Endodermal cell (in vitro differentiated cells): ENCODE measurements at places on chromosomes 3 and 15. TPM values are rescaled to one million over a fixed set of nuclear protein-coding genes. Genes with fewer than 3 reads are reported as not detected.

DNA sequence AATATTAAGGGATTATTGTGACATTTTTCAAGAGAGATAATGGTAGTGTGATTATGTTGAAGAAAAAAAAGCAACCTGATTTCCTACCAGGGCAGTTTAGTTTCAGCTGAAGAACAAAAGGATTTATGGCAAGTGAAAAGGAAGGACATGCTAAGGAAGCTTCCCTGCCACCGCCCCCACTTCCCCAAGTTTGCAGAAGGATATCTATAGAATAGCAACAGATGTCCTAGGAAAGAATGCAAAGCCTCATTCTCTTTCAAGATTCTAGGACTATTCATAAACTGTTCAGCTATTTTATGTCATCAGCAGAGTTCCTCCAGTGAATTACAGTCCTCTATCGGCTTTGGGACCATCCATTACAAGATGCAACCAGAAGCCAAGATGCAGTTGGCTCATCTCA lies 160.8 kb downstream of the SATB1 start:
- H3K27me3 ChIP-seq, result no peaks in the 10 kb centered on the region
- H3K36me3 ChIP-seq, result no peaks in the 10 kb centered on the region
- DNase-seq, result no peak
- no peaks in the 10 kb centered on the region for H3K4me1 ChIP-seq
- no peak overlapping the region for H3K4me3 ChIP-seq
- no peak overlapping the region for H3K27ac ChIP-seq

DNA sequence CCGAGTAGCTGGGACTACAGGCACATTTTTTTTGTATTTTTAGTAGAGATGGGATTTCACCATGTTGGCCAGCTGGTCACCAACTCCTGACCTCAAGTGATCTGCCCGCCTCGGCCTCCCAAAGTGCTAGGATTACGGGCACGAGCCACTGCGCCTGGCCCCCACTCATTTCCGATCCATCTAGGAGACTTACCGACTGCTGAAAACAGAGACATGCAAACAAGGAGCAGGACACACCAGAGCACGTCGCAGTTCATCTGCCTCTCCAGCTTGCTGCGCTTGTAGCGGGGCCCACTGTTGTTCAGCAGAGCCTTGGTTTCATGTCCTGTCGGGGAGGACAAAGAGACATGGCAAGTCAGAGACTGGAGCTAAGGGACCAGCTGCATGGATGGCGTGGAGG lies 137.4 kb downstream of the ATP10A start:
- H3K27me3 ChIP-seq, result no peaks in the 10 kb centered on the region
- no peaks in the 10 kb centered on the region for H3K4me1 ChIP-seq
- DNase-seq, result peak; percentile 8
- no peaks in the 10 kb centered on the region for H3K36me3 ChIP-seq

GRCh38 chr3:11221818-11222415 lies 50.3 kb upstream of the ATG7 start:
- no peak overlapping the region for H3K4me3 ChIP-seq
- H3K27ac ChIP-seq, result no peak overlapping the region
- H3K36me3 ChIP-seq, result no peaks in the 10 kb centered on the region
- no peak for DNase-seq

DNA sequence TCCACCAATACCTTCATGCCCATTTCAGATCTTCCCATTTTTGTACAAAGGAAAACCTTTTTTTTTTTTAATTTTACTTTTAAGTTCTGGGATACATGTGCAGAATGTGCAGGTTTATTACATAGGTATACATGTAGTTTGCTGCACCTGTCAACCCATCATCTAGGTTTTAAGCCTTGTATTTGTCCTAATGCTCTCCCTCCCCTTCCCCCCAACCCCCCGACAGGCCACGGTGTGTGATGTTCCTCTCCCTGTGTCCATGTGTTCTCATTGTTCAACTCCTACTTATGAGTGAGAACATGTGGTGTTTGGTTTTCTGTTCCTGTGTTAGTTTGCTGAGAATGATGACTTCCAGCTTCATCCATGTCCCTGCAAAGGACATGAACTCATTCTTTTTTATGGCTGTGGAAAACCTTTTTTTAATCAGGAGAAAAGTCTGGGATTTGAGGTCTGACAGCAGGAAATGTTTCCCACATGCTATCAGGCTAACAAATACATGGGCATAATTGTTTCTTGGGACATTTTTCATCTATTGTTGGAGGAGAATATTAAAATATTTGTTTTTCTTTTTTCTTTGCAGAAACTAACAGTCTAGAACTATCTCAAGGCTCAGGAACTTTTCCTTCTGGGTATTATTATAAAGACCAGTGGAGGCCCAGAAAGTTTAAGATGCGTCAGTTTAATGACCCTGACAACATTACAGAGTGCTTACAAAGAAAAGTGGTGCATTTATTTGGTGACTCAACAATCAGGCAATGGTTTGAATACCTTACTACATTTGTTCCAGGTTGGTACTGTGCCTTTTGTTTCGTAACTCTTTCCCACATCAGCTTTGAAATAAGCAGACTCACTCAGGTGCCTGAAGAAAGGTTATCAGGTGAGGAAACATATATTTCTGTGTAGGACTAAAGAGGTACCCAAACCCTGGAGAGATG lies 32.8 kb upstream of the NFKBIZ start:
- no peak overlapping the region for H3K27ac ChIP-seq
- no peaks in the 10 kb centered on the region for H3K4me1 ChIP-seq
- no peaks in the 10 kb centered on the region for H3K27me3 ChIP-seq
- DNase-seq, result no peak
- no peaks in the 10 kb centered on the region for H3K36me3 ChIP-seq

DNA sequence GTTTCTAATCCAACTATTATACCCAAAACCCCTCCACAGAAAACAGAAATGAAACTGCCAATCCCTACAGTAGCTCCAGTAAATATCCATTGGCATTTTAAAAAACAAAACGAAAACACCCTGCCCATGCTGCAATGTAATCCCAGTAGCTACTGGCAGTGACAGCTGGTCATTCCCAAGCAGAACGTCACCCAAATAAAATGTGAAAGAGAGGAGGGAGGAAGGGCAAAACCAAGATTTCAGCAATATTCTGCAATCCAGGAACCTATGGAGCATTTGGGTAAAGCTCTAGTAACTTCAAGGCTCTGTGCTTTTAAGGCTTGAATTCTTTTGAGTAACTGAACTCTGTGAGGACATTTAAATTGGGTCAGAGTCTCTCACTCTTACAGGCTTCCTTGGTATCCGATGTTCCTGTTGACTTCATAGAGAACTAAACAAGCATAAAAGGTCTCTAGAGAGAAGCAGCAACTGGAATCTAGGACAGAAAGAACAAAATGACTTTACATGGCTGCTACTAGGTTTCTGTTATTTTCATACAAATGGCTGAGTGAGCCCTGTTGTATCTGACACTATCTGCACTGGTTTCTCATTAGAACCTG lies 136.2 kb downstream of the TNIK start:
- no peak for DNase-seq
- no peak overlapping the region for H3K4me3 ChIP-seq
- H3K36me3 ChIP-seq, result no peaks in the 10 kb centered on the region
- no peak overlapping the region for H3K27ac ChIP-seq
- H3K27me3 ChIP-seq, result peaks cover 8% of the 10 kb centered on the region
- no peaks in the 10 kb centered on the region for H3K4me1 ChIP-seq

The MGA gene
- total RNA-seq, result 52.1 and 58.5 TPM in 2 replicates

- peak; percentile 86 for DNase-seq
- H3K36me3 ChIP-seq, result no peaks in the 10 kb centered on the region
- H3K27me3 ChIP-seq, result no peaks in the 10 kb centered on the region
- peak overlapping the region; percentile 1 for H3K27ac ChIP-seq
- H3K4me3 ChIP-seq, result no peak overlapping the region
These were observed 148.0 kb upstream of the TBL1XR1 start for GRCh38 chr3:177345049-177345972.

The ZNF385D gene
- total RNA-seq, result 1.1 and 1.5 TPM in 2 replicates

DNA sequence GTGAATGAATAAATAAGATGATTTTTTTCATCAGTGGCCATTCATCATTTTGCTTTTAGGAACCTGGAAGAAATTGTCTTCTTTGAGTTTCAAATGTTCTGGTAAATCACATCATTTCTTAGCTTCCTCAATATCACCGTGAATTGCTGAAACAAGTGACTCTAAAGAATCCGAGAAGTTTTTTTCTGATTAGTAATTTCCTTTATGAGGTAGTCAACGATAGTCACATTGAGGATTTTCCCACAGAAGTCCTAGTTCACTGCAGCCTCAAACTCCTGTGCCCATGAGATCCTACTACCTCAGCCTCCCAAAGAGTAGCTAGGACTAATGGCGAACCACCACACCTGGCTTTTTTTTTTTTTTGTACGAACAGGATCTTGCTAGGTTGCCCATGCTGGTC lies 3.6 kb upstream of the TMPRSS7 start:
- H3K27me3 ChIP-seq, result no peaks in the 10 kb centered on the region
- no peak overlapping the region for H3K27ac ChIP-seq
- no peak overlapping the region for H3K4me3 ChIP-seq
- H3K36me3 ChIP-seq, result no peaks in the 10 kb centered on the region

GRCh38 chr15:66620341-66620740 lies 54.5 kb upstream of the LCTL start:
- no peaks in the 10 kb centered on the region for H3K27me3 ChIP-seq
- H3K4me3 ChIP-seq, result no peak overlapping the region
- H3K27ac ChIP-seq, result no peak overlapping the region
- peaks cover 21% of the 10 kb centered on the region for H3K4me1 ChIP-seq
- H3K36me3 ChIP-seq, result no peaks in the 10 kb centered on the region
- DNase-seq, result no peak

- DNase-seq, result no peak
- no peaks in the 10 kb centered on the region for H3K36me3 ChIP-seq
- H3K27ac ChIP-seq, result peak overlapping the region; percentile 99
- H3K4me1 ChIP-seq, result no peaks in the 10 kb centered on the region
- H3K27me3 ChIP-seq, result no peaks in the 10 kb centered on the region
These were observed 100.2 kb upstream of the PTX3 start for GRCh38 chr3:157336252-157337009.

GRCh38 chr3:37419979-37420378 lies 245.6 kb upstream of the LRRFIP2 start:
- H3K27ac ChIP-seq, result no peak overlapping the region
- peaks cover 26% of the 10 kb centered on the region for H3K36me3 ChIP-seq
- H3K4me3 ChIP-seq, result no peak overlapping the region

DNA sequence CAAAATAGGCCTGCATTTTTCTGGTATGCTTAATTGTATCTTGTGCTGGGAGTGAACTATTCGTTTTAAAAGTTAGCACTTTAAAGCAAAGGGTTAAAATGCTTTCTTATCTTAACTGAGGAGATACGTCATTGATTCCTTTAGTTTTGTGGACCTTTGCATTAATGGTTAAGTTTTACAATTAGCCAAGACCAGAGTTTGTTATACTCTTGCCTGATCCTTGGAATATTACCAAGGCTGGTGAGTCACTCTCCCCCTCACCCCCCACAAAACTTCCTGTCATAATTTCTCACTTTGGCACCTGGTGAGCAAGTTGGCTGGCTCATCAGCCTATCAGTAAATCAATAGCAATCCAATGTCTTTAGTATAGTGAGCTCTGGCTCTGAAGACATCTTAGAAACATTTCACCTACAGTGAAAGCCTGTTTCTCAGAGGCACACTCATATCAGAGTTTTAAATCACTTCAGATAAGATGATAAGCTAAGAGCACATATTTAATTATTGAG lies 26.7 kb downstream of the SLC2A2 start:
- DNase-seq, result no peak
- H3K27me3 ChIP-seq, result no peaks in the 10 kb centered on the region
- no peak overlapping the region for H3K27ac ChIP-seq
- H3K4me3 ChIP-seq, result no peak overlapping the region

- no peak for DNase-seq
- no peak overlapping the region for H3K27ac ChIP-seq
- no peaks in the 10 kb centered on the region for H3K27me3 ChIP-seq
- peaks cover 34% of the 10 kb centered on the region for H3K36me3 ChIP-seq
- H3K4me3 ChIP-seq, result no peak overlapping the region
- no peaks in the 10 kb centered on the region for H3K4me1 ChIP-seq
These were observed 85.1 kb downstream of the LPP start for GRCh38 chr3:188239035-188239434.

DNA sequence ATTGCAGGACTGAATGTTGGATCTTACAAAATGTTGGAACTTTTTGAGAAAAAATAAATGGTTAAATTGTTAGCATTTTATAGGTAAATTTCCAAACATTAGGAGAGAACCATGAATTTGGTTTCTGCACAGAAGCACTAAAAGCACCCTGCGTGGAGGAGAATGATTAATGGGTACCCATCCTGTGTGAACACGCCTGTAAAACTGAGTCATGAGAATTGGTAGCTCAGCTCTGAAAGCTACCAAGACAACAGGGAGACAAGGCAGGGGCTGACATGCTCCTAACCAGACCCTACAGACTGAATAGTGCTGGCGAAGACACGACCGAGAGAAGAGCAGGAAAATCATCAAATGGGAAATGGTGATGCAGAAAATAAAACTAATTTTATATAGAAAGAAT lies 32.4 kb upstream of the MTMR10 start:
- no peak overlapping the region for H3K4me3 ChIP-seq
- peaks cover 8% of the 10 kb centered on the region for H3K4me1 ChIP-seq
- no peaks in the 10 kb centered on the region for H3K27me3 ChIP-seq
- no peaks in the 10 kb centered on the region for H3K36me3 ChIP-seq
- H3K27ac ChIP-seq, result no peak overlapping the region

DNA sequence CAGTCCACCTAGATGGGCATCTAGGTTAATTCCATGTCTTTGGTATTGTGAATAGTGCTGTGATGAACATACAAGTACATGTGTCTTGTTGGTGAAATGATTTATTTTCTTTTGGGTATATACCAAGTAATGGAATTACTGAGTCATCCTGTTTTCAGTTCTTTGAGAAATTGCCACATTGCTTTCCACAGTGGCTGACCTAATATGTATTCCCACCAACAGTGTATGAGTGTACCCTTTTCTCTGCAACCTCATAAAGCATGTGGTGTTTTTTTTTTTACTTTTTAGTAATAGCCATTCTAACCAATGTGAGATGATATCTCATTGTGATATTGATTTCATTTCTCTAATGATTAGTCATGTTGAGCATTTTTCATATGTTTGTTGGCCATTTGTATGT lies 86.0 kb upstream of the NDN start:
- H3K4me3 ChIP-seq, result no peak overlapping the region
- no peaks in the 10 kb centered on the region for H3K27me3 ChIP-seq
- no peak for DNase-seq
- H3K36me3 ChIP-seq, result no peaks in the 10 kb centered on the region

- H3K4me3 ChIP-seq, result no peak overlapping the region
- no peaks in the 10 kb centered on the region for H3K36me3 ChIP-seq
- no peaks in the 10 kb centered on the region for H3K27me3 ChIP-seq
- H3K4me1 ChIP-seq, result no peaks in the 10 kb centered on the region
These were observed 1065.1 kb downstream of the AGBL1 start for GRCh38 chr15:87144775-87145174.

The MEGF11 gene
- 0.61 and 0.73 TPM in 2 replicates for total RNA-seq

- DNase-seq, result no peak
- H3K4me1 ChIP-seq, result no peaks in the 10 kb centered on the region
- H3K4me3 ChIP-seq, result no peak overlapping the region
- H3K27me3 ChIP-seq, result no peaks in the 10 kb centered on the region
- no peak overlapping the region for H3K27ac ChIP-seq
These were observed 60.4 kb downstream of the MB21D2 start for GRCh38 chr3:192857260-192857661.

GRCh38 chr3:36317915-36318314 lies 62.4 kb upstream of the STAC start:
- H3K36me3 ChIP-seq, result no peaks in the 10 kb centered on the region
- no peaks in the 10 kb centered on the region for H3K27me3 ChIP-seq
- no peak overlapping the region for H3K27ac ChIP-seq
- DNase-seq, result no peak
- no peaks in the 10 kb centered on the region for H3K4me1 ChIP-seq
- H3K4me3 ChIP-seq, result no peak overlapping the region

- H3K4me3 ChIP-seq, result no peak overlapping the region
- H3K4me1 ChIP-seq, result no peaks in the 10 kb centered on the region
- peaks cover 54% of the 10 kb centered on the region for H3K27me3 ChIP-seq
- DNase-seq, result no peak
- H3K27ac ChIP-seq, result no peak overlapping the region
These were observed 17.1 kb upstream of the LZTFL1 start for GRCh38 chr3:45858809-45859543.

The GOLGA8T gene
- 0.20 TPM in 1 of 2 replicates, not detected in the other for total RNA-seq
